Brain microvascular endothelial cell (primary cell): ENCODE measurements at places on chromosomes 7 and 10.

DNA sequence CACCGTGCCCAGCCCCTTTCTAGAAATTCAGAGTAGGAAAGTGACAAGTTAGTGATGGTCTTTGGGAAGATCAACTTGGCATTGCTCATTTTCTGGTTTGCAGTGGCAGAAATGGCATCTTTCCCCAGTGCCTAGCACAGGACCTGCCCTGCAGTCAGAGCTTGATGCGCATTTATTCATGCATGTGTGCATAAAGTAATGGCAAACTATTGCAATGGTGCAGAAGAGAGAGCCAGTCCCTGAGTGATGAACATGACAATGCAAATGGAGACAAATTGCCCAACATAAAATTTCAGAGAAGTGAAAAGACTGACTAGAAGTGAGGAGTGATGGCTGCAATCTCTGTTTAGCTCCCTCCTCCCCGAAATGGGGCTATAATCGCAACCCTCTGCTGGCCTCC, 268.2 kb downstream of the CCSER2 start:
- no peak for DNase-seq

DNA sequence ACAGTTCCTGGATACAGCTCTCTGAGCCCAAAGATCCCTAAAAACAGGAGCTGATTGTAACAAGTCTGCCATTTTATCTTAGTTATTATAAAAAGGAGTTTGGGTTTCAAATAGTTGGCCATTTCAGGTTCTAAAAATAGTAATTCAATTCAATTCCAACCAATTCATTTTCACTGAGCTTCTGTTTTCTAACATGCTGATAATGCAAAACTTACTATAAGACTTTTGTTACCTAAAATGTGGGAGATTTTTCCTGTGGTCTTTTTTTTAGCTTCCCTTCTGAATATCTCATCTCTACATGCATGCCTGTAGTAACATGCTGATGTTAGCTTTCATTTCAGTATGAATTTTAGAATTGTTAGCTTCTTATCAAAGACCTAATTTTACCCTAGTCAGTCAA, 13.4 kb downstream of the NRBF2 start:
- DNase-seq = no peak

DNA sequence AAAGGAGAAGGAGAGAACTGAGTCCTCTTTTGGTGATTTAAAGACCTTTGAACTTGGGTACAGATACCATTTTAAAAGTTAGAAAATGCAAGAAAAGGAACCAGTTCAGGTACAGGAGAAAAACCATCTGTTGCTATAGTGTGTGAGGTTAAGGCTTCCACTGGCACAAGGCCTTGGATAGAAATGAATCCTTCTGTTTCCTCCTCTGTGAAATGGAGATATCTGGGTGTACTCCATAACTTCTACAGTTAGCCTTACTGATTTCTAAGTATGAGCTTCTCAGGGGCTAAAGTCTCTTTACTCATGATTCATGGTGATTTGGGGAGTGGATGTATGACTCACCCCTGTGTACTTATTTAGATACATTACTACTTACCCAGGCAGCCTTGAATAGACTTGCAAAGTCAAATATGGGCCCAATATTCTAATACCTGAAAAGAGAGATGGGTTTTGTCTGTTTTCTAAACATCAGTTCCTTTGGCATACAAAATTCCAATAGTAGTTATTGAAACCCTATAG, 117.2 kb upstream of the ADO start:
- peak; percentile 23 for DNase-seq

GRCh38 chr7:30321089-30321881, 36.9 kb downstream of the ZNRF2 start:
- no peak for DNase-seq

DNA sequence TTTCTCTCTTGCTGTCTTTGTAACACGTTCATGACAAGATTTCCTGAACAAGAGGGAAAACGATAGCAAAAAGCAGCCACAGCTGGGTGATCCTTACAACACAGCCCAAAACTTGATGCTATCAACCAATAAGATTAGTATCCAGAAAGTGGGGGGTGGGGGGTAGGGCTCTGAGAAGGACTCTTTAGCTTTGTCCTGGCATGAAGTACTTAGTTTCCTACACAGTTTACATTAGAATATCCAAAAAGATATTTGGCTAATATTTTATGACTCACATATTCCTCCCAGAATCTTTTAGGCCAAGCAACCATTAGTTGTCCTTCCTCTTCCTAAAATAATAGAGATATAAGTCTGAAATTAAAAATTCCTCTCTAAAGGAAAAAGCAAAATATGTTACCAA, 22.9 kb upstream of the LRRC17 start:
- DNase-seq = no peak
